ENCODE measurements at places on chromosomes 2 and 18.

GRCh38 chr2:196117214-196117705, 48.6 kb upstream of the DNAH7 start:
- DNase-seq: no peak

- no peak for DNase-seq
Observed at GRCh38 chr2:5587766-5588165, 104.4 kb upstream of the SOX11 start.

DNA sequence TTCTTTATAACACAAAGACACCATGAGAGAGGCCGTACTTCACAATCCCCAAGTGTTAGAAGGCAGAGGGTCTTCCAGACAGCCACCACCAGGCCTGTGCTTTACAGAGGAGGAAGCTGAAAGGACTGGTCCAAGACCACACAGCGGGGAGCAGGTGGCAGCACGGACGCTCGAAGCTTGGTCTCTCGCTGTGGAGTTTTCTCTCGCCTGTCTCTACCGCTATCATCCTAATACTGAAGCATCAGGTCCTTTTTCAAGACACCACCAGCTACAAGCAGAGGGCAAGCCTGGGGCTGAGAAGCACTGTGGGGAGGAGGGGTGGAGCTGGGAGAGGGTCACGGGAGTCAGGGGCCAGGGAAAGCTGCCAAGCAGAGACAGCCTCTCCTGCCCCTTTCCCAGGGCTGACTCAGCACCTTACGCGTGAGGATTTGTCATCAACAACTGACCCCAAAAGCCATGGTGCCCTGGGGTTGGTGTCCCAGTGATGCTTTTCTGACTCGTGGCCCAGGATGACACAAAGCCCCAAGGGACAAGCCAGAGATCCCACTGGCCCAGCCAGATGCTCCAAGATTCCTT, 31.9 kb upstream of the FOSL2 start:
- DNase-seq: no peak

DNA sequence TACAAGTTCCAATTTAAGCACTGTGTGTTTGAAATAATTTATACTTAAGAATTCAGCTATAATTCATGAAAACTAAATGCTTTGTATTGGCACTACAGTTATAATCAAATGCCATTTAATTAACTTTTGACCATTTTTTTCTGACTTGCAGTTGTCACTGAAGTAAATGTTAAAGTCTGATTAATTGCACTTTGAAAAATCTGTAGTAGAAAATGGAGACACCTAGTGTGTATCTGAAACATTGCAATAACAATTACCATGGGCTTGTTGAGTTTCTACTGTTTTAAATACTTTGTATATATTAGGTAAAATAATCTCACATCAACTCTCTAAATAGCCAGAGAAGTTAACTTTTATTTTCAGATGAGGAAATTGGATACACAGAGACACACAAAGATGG, 458.6 kb upstream of the FSIP2 start:
- no peak for DNase-seq

GRCh38 chr2:123061534-123061933, 963.6 kb upstream of the CNTNAP5 start:
- DNase-seq: no peak

DNA sequence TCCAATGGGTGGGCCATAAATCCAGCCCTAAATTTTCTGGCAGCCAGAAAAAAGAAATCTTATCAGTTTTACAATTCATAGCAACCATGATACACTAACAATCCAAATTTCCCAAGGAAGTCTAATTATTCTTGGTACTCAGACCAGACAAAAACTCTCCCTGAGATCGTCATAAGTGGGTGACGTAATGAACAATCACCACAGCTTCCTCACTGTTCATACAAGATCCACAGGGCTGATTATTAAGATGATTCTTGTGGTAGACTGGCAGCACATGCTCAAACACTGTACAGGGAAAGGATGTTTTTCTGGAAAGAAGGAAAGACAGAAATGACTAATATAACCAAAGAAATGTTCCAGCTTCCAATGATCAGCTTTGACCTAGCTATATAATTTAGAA, 178.3 kb upstream of the CRIM1 start:
- DNase-seq: no peak

DNA sequence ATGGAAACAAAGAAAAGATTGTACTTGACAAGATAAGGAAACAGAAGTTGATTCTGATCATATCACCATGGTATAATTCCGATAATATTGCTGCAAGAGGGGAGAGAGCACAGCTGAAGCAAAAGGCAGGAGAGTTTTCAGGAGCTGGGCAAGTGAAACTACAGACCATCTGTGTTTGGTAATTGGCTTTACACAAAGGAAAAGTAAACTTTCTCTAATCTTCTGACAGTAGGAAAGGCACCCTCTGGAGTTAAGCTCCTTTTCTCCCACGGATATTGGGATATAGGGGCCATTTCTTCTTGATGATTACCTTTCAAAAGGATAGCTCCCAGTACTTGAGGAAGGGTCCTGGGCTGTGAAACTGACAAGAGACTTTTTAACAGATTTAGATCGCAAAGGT, 29.9 kb upstream of the REG3A start:
- DNase-seq: no peak

Measured in stimulated activated CD8-positive, alpha-beta memory T cell treated with anti-CD3 and anti-CD28 coated beads, Interleukin-15, amount 100 ng/mL, for 24 hours (primary cell).